Ovary (tissue), 10 donors: ENCODE measurements at places on chromosomes 12 and 14. TPM values are rescaled to one million over a fixed set of nuclear protein-coding genes. Genes with fewer than 3 reads are reported as not detected.

KRT71 gene
- not detected for total RNA-seq

GLT8D2 gene
- 32.9 TPM for total RNA-seq

FGF6 gene
- total RNA-seq = not detected

SPIC gene
- total RNA-seq = not detected

SLC7A8 gene
- 161 TPM for total RNA-seq

LALBA gene
- not detected for total RNA-seq

ZC3H10 gene
- total RNA-seq = 1.8 TPM

TMTC2 gene
- total RNA-seq = 4.6 TPM

KTN1 gene
- total RNA-seq = 144 TPM

PTGER2 gene
- 6.7 TPM for total RNA-seq

PTHLH gene
- 0.72 TPM for total RNA-seq

ELK3 gene
- total RNA-seq = 25.9 TPM

BIN2 gene
- total RNA-seq = 3.5 TPM
